Cardiac muscle cell (in vitro differentiated cells and primary cell): ENCODE measurements at places on chromosomes 7 and 10.
A peak's percentile ranks its signal among the peaks of the same experiment; 100 is the strongest.

GRCh38 chr7:108358553-108358952, 97.7 kb downstream of the NRCAM start:
- DNase-seq, result peak; percentile 81

DNA sequence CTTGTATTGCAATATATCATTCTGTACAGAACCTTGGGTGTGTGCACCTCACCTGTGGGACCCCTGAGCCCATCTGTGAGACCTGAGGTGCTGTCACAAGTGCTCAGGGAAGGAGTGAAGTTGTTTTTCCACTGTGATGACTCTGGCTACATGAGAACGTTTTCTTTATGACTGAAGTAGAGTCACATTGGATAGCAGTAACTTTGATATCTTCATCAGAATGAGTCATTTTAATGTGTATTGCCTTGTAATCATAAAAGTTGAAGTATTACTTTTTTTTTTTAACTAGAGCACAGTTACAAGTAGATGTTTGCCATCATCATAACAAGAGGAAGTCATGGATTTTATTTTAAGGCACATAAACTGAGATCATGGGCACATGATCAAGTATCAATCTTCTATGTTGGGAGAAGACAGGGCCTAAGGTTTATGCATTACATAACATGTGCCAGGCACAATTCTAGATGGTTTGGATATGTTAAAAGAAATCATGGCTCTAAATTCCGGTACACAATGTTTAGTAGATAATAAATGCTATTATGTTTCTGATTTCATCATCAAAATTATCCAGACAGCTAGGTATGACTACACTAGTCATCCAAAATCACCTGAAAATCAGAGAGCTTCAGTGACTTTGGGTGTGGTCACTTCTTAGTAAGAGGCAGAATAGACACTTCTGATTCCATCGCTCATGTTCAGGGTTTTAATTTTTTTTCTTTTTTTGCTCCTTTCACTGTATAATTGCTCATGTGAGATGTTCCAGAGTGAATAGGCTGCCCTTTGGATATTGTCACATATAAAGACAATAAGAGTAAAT, 82.7 kb upstream of the KLF6 start:
- no peak for DNase-seq

- no peak for DNase-seq
Observed at GRCh38 chr7:45451342-45452035, 122.7 kb upstream of the ADCY1 start.

DNA sequence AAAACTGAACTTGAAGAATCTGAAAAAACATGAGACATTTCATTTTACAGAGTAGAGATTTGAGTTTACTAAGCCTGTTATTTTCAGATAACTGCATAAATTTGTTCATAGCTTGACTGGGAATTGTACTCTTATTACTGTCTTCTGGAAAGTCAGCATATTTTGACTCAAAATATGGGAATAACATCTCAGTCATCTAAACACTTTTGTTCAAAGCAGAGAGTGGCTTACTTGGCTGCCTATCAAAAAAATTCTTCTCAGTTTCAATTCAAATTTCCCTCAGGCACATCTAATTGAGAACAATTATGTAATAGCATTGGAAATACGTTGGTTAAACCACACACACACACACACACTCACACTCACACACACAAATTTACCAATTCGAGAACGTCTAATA, 384.6 kb downstream of the ARL4A start:
- DNase-seq, result no peak

DNA sequence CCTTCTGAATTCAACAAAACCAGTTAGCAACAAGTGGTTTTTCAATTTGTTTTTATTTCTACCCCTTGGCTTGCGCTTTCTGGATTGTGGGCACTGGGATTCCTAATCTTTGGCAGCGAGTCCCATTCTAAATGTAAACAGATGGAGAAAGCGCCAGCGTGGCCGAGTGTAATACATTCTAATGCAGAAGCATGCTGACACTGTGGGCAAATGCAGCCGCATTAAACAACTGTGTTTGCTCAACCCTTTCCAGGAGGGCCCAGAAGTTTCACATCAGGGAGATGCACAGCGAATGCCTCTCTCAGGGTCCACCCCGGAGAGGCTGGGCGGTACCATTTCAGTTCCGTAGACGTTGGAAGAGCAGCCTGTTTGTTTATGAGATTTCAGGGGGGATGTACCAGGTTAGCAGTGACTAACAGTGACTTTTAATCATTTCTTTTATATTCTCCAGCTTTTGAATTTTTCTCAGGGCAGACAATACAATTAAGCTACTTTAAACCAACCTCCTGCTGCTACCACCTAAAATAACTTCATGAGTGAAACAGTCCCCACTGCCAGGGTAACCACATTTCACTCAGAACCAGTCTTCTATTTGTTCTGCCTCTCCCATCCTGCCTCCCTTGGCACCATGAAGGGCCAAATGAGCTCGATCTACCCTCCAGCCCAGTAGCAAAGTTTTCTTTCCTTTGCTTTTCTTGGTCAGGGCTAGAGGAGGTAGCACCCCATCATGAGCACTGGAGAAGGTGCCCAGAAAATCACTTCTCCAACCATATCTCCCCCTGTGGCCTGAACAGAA, 164.2 kb upstream of the ITGB1 start:
- no peak for DNase-seq

DNA sequence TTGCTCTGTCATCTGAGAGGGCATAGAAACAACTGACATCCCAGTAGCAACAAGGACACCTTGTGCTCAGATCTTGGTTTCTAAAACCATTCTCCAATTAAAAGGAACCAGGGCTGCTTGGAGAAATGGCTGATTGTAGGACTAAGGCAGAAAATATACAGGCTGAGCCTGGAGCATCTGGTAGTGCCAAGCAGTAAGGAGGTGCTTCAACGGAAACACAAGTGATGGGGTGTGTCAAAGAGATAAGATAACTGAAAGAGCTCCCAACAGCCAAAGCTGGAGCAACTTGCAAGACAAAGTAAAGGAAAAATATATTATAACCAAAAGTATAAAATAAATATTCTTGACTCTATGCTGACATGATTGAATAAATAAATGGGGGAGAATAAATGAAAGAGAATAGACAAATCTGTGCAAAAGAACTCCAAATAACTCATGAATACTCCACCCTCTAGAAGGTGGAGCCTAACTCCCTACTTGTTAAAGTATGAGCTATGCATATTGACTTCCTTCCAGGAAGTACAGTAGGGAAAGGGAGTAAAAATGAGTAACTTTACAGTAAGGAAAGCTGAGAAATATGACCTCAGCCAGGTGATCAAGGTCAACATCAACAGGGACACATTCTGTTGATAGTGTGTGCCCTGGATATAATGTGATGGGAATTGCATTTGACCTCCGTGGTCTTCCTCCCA, 162.4 kb downstream of the NOC3L start:
- DNase-seq, result no peak

GRCh38 chr7:11505471-11505985, 326.5 kb downstream of the THSD7A start:
- no peak for DNase-seq
